Sigmoid colon (tissue), 7 donors: ENCODE measurements at places on chromosomes 7 and 10. TPM values are rescaled to one million over a fixed set of nuclear protein-coding genes. Genes with fewer than 3 reads are reported as not detected.

The TECPR1 gene
- 11.8 TPM for total RNA-seq

The PRSS2 gene
- not detected for total RNA-seq

DNA sequence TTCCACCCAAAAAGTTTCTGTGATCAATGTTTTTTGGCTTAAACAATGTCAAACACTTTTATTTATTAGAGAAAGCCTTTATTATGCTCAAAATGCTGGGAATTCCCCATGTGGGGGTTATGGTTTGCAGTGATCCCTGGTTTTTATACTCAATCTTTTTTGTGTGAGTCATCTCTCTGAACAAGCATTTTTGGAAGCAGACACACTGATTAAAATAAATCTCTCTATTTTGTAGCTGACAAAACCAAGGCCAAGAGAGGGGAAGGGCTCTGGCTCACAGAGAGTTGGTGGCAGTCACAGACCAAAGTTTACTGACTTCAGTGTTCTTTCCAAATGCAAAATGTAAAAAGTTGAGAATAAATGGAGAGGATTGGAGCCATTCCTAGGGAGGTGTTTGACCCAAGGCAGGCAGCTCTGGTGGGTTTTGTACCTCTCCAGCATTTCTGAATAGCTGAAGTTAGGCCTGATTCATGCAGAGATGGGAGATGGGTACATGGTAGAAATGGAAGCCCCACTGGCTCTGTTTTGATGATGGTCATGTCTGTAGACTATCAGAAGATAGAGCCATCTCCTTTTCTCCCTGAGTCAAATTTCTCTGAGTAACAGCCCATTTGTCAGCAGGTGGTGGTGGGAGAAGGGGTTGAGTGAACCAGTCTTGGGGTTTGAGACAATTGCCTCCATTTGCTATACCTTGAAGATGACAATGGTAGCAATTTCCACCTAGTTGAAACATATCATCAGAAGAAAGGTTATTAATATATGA, 45.4 kb upstream of the NAMPT start:
- no peak for DNase-seq

DNA sequence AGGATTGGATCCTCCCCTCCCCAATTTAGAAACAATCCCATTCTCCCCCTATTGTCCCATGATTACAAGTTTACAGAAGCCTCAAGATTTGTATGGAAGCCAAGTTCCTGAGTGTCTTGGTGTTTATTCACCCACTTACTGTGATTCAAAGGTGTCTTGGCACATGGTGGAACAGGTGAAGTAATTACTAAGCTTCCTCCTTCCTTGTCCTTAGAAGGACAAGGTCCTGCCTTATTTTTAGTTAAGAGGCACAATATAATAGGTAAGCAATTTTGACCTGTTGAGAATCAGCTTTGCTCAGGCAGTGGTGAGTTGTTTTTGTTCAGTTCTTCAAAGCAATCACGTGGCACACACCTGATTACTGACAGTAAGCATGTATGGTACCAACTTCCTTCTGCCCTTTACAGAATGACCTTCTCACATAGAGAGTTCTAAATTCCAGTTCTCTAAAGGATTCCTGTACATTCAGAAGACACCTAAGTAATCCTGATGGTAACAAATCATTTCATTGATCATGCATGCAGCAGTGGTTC, 60.7 kb upstream of the SLC13A1 start:
- DNase-seq = no peak

DNA sequence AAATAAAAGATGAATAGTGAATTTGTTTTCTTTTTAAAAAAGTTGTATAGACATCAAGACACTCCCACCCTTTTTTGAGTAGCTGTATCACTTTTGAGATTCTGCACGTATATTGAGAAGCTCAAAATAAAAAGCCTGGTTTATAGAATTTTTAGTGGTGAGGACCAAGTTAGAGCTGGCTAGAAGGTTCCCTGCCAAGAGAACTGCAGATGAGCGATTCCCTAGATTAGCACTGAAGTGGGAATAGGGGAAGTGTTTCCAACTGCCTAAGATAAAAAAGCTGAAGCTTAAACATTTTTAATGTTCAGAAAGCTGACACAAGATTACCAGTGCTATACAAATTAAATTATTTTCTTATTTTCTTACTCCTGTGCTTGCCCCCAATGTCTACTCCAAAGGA, 135.7 kb upstream of the TMEM229A start:
- DNase-seq = no peak

- no peak for DNase-seq
Observed at GRCh38 chr10:72615970-72616369, 9.9 kb downstream of the MICU1 start.

- DNase-seq = no peak
Observed at GRCh38 chr7:128735436-128735835, 3.7 kb upstream of the CALU start.

DNA sequence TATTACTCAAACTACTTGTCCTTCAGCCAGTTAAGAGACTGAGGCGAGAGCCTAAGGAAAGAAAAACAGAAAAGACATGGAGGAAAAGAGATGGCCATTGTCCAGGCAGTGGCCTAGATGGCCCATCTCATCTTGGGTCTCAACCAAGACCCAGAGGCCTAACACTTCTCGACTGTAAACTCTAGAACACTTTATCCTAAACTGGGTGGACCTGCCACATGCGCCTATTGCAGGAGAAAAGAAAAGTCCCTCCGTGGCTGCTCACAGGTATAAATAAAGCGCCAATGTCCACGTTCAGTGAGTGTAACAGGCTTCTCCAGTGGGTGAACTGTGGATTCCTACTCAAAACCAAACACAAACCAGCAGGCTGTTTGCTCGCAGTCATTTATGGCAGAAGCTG, 92.7 kb upstream of the DDC start:
- DNase-seq = no peak
